Peyer's patch (tissue), 4 donors: ENCODE measurements at places on chromosomes 6 and 20. TPM values are rescaled to one million over a fixed set of nuclear protein-coding genes. Genes with fewer than 3 reads are reported as not detected.

GRCh38 chr20:6606651-6607050 is 160.8 kb upstream of the BMP2 start:
- no peak for DNase-seq

- no peak for DNase-seq
Observed at GRCh38 chr20:9442858-9443257, 71.5 kb upstream of the LAMP5 start.

DNA sequence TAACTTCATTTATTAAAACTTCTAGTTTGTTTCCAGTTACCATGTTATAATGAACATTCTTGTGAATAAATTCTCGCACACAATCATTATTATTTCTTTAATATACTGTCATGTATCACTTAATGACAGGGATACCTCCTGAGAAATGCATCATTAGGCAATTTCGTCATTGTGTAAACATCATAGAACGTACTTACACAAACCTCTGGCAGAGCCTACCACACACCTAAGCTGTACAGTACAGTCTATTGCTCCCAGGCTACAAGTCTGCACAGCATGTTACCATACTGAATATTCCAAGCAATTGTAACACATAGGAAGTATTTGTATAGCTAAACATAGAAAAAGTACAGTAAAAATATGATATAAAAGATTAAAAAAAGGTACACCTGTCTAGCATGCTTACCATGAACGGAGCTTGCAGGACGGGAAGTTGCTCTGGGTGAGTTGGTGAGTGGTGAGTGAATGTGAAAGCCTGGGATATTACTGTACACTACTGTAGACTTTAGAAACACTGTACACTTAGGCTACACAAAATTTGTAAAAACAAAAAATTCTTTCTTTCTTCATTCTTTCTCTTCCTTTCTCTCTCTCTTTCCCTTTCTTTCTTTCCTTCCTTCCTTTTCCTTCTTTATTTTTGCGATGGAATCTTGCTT is 268.2 kb upstream of the SOX4 start:
- no peak for DNase-seq

- DNase-seq = no peak
Observed at GRCh38 chr6:121479486-121480098, 44.1 kb downstream of the GJA1 start.

DNA sequence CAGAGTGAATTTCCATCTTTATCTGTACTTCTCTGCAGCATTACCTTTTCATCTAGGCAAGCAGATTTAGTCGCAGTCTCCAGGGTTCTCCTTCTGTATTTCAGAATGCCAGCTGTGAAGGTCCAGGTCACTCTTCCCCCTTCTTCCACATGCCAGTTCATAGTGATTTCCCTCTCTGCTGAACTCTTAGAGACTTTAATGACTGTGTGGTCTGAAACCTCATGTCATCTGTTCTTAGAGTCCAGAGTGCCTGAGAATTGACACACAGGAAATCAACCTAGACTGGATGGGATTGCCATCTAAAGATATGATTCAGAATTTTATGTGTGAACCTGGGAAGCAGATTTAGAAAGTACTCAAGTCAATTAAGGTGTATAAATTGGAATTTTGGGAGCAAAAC is 248.1 kb downstream of the TPBG start:
- no peak for DNase-seq

Gene SEL1L2
- total RNA-seq = not detected

Gene GNMT
- total RNA-seq = not detected
